SHP77 treated with DMSO at 0.1 percent for 48 hours (cell line): ENCODE measurements at places on chromosomes 5 and 9.

DNA sequence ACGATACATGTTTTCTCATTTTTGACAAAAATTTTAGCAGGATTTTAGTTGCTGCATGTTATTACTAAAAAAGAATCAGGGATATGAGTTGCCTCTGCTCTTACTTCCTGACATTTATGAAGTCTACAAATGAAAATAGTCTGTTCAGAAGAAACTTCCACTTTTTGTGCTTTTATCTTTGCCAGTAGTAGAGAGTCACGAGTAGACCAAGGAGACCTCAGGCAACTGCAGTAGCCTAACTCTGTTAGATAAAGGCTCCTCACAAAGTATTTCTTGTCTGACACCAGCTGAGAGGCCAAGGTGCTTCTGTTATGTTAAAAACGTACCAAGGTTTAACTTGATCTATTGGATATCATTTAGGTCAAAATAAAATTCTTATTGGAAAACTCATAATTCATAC is 333.9 kb downstream of the NR2F1-AS1 start:
- no peak for DNase-seq

- no peak for DNase-seq
Measured at GRCh38 chr5:81230416-81230815, 2.7 kb upstream of the CKMT2 start.

GRCh38 chr5:103345461-103345860 is 86.9 kb downstream of the MACIR start:
- DNase-seq = no peak

DNA sequence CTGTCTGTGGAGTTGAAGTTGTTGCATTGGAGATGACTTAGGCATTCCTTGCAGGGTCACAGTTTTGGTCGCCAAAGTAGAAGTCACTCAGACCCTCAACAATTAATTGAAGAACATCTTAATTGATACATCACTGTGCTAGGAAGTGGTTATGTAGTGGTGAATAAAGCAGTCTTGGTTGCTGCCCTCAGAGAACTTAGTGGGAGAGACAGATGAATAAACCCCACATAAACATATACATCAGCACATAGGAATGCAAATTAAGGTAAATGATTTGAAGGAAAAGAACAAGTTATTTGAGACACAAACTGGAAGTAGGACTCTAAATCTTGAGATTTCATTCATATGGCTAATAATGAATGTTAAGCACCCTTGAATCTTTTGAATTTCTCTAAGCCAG is 25.7 kb downstream of the FAM174A start:
- no peak for DNase-seq

- DNase-seq = no peak
Measured at GRCh38 chr9:3827175-3827574, 301.4 kb upstream of the RFX3 start.

DNA sequence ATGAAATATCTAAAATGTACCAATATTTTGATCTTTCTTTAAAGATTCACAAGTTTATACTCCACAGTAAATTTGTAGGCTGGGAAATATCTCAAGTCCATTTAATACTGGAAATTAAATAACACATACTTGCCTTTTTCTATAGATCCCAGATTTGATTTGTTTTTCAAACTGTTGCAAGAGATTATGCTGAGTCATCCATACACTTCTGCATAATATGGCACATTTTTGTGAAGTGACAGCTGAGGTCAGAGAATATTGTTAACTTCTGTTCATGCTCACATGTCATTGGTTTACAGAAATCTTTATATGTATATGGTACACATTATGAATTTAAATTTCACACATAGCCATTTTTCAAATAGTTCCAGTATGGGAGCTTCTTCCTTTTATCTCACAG is 1066.3 kb upstream of the NUDT12 start:
- no peak for DNase-seq

- DNase-seq = no peak
Measured at GRCh38 chr9:5587024-5587423, 41.9 kb upstream of the RIC1 start.

DNA sequence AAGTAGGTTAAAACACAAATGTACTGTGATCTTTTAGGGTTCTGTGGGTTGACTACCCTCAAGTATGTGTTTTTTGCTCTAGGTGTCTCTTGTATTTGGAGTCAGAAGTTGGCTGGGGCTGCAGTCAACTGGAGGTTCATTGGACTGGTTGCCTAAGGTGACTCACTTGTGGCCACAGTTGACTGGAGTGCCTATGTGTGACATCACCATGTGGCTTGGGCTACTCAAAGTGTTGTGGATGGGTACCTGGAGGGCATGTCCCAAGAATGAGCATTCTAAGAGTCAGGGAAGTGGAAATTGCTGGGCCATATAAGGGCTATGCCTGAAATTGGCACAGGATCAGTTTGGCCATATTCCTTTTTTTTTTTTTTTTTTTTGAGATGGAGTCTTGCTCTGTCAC is 27.4 kb downstream of the SNX30 start:
- DNase-seq = no peak

GRCh38 chr5:32394981-32395380 is 49.6 kb downstream of the ZFR start:
- DNase-seq = no peak
